ENCODE measurements at places on chromosomes 1 and 21. TPM values are rescaled to one million over a fixed set of nuclear protein-coding genes. Genes with fewer than 3 reads are reported as not detected.

- DNase-seq: no peak
Observed at GRCh38 chr21:42496839-42497202, 797 bp upstream of the RSPH1 start.

- no peak for DNase-seq
Observed at GRCh38 chr1:12450090-12450755, 167.8 kb downstream of the DHRS3 start.

PADI4 gene
- 6.3 TPM for total RNA-seq

DNA sequence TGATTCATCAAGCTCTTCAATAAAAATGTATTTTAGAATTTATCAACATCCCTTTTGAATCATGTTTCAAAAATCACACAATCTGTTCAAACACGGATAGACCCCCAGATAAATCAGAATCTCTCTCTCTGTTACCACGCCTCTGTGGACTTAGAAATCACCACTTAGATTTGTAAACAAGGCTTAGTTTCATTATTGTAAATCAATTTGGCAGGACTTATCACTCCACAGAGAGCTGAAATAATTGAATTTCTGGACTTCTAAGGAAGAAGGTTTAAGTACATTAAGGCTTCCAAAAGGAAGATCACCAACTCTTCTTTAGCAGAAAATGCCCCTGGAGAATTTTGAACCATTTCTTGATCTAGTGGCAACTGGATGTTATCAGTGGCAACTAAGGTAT lies 100.4 kb downstream of the APP start:
- DNase-seq: no peak

SLC25A34 gene
- 1.2 TPM for total RNA-seq

GPR153 gene
- total RNA-seq: 9.3 TPM

DNA sequence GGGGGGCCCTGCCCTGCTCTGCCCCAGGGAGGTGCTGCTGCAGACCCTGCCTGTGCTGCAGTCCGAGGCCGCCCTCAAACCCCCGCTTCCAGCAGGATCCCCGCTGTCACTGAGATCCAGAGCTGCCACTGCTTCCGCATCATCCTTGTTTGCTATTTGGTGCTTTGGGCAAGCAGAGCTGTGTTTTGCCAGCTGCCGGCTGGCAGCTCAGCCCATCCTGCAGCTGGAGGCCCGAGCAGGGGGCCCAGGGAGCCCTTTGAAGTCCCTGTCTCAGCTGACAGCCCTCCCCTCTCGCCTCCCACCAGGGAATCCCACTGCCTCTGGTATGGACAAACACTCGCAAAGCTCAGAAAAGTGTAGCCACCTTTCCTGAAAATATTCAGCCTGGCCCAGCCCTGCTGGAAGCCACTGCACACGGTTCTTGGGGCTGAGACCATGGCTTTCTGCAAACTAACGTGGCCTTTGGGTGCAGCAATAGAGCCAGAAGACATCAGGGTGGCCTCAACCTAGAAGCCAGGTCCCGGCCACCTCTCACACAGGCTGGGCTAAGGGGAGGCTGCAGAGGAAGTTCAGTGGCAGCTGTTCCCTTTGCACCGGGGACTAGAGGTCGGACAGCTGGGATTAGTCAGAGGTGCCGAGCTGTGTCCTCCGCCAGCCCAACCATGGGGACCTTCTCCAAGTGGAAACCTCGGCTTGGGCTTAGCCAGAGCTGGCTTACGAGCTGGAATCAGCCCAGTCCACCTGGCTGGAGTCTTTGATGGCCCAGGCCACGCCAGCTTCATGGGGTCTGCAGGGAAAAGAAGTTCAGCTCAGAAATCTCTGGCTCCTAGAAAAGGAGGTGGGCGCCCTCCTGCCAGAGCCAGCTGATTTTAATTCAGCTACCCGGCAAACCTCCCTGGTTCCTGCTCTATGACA lies 107.1 kb downstream of the SPSB1 start:
- DNase-seq: no peak

Measured in posterior vena cava (tissue), 2 donors.